ENCODE measurements at places on chromosomes 5 and 9.

- no peak for DNase-seq
These were observed 123.8 kb upstream of the LPCAT1 start for GRCh38 chr5:1647580-1647979.

GRCh38 chr9:135009794-135010585, 77.5 kb upstream of the OLFM1 start:
- DNase-seq = no peak

- DNase-seq = no peak
These were observed 30.6 kb upstream of the S1PR3 start for GRCh38 chr9:88960632-88961031.

GRCh38 chr5:174459071-174459702, 265.2 kb upstream of the MSX2 start:
- no peak for DNase-seq

GRCh38 chr5:142225141-142225540, 99.7 kb downstream of the SPRY4 start:
- no peak for DNase-seq

- DNase-seq = no peak
These were observed 11.5 kb downstream of the AQP3 start for GRCh38 chr9:33435821-33436277.

GRCh38 chr5:126354012-126354857, 69.0 kb upstream of the GRAMD2B start:
- peak; percentile 62 for DNase-seq

- no peak for DNase-seq
These were observed 4.0 kb downstream of the MFAP3 start for GRCh38 chr5:154042766-154043165.

Data from CD4-positive, CD25-positive, alpha-beta regulatory T cell (primary cell).